Colonic mucosa (tissue), 4 donors: ENCODE measurements at places on chromosomes 1 and 21.

- no peak for DNase-seq
These were observed 18.6 kb upstream of the PRDM15 start for GRCh38 chr21:41897700-41898099.

GRCh38 chr1:27591622-27592021, 12.3 kb downstream of the AHDC1 start:
- DNase-seq = no peak

GRCh38 chr1:108016451-108016920, 51.5 kb upstream of the VAV3 start:
- DNase-seq = no peak

DNA sequence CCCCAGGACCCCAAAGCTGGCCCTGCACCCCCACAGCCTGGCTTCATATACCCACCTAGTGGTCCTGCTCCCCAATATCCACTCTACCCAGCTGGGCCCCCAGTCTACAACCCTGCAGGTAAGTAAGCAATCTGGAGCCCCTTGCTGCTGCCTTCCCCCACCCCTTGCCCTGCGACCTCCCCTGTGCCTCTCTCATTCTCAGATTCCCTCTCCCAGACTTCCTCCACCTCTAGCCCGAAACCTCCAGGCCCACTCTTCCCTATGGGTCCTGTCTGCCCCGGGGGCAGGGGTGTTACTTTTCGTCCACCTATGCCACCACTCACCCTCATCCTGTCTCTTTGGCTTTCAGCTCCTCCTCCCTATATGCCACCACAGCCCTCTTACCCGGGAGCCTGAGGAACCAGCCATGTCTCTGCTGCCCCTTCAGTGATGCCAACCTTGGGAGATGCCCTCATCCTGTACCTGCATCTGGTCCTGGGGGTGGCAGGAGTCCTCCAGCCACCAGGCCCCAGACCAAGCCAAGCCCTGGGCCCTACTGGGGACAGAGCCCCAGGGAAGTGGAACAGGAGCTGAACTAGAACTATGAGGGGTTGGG, 2.9 kb downstream of the SHISA4 start:
- DNase-seq = no peak

- DNase-seq = no peak
These were observed 7.0 kb upstream of the TFF1 start for GRCh38 chr21:42373196-42373907.
